Adrenal gland (tissue), 19 donors: ENCODE measurements at places on chromosomes 4 and X. TPM values are rescaled to one million over a fixed set of nuclear protein-coding genes. Genes with fewer than 3 reads are reported as not detected.

DNA sequence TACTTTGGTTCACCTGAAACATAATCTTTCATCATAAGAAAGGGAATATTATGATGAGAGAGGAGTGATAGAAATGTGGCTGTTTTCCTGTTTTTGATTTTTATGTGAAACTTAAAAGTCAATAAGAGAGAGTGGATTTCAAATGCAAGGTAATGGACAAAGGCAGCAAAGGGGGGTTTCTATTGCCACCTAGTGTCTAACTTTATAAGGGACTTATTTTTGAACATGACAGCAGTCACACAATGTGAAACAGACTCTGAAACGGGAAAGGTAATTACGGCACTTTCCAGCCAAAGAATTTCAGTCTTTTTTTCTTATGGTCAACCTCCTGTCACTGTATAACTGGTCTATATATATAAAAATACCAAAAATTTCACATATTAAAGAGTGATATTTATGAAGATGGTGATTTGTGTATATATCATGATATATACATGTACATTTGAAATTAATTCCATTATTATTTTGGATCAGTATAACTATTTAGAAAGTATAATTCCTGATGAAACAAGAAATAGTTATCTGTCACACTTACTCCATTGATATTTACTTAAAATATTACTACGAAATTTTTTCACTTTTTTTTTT, 127.1 kb downstream of the FBXO8 start:
- no peaks in the 10 kb centered on the region for H3K36me3 ChIP-seq
- H3K4me3 ChIP-seq = no peak overlapping the region
- no peak overlapping the region for H3K27ac ChIP-seq
- DNase-seq = no peak

DNA sequence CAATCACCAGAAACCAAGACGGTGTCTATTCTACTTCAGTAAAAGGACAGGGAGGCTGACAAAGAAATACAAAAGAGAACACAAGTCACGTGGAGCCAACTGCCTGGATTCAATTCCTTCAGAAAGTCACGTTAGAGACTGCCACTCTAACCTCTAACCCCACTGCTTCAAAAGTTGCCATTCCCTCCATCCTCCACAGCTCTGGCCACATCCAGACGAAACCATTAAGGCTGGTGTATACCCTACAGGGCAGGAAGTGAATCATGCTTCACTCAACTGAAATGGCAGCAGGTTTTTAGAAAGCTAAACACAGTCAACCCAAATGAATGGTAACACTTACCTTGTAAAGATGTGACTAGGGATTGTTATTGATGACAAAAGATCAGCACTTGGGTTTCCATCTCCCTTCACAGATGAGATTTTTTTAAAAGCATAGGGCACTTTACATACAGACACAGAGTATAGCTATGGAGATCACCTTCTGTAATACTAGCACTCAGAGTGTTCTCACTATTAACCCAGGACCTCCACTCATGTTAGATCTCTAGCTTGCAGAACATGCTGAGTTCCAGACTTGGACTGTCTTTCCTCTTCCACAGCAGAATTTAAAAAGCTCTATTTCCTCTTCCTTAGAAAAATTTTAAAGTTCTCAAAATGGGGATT, 37.4 kb downstream of the MAML3 start:
- no peaks in the 10 kb centered on the region for H3K36me3 ChIP-seq
- H3K27ac ChIP-seq = no peak overlapping the region
- H3K4me1 ChIP-seq = no peaks in the 10 kb centered on the region
- no peak for DNase-seq
- no peak overlapping the region for H3K4me3 ChIP-seq
- H3K27me3 ChIP-seq = no peaks in the 10 kb centered on the region

Gene SPANXA2
- not detected for total RNA-seq

- no peaks in the 10 kb centered on the region for H3K36me3 ChIP-seq
- H3K4me3 ChIP-seq = no peak overlapping the region
- no peaks in the 10 kb centered on the region for H3K4me1 ChIP-seq
- no peak for DNase-seq
- no peak overlapping the region for H3K27ac ChIP-seq
- peaks cover 17% of the 10 kb centered on the region for H3K27me3 ChIP-seq
Observed at GRCh38 chrX:39491548-39492297, 606.0 kb downstream of the BCOR start.

Gene SMR3B
- not detected for total RNA-seq

DNA sequence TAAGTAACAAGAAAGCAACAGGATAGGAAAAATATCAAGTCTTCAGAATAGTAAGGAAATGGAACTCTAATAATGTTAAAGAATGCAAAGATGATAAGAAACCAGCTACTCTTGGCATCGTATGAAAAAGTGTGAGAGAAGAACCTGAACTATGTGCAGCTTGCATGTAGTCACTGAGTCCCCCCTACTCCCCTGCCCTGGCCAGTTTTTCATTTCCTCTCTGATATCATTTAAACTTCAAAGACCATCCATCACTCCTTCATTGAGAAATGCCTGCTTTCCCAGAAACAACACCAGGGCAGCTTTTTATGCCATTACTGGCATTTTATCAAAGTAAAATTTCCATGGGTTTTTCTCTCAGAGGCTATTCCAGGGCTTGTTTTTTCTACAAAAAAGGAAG, 28.1 kb downstream of the INPP4B start:
- no peaks in the 10 kb centered on the region for H3K36me3 ChIP-seq
- no peak overlapping the region for H3K27ac ChIP-seq
- no peaks in the 10 kb centered on the region for H3K27me3 ChIP-seq
- no peak overlapping the region for H3K4me3 ChIP-seq

Gene MAGED4B
- 5.8 TPM for total RNA-seq

Gene SHOX
- total RNA-seq = not detected

Gene CCSER1
- total RNA-seq = 2.3 TPM

Gene DCAF12L2
- total RNA-seq = not detected

- H3K27ac ChIP-seq = no peak overlapping the region
- no peak overlapping the region for H3K4me3 ChIP-seq
- H3K27me3 ChIP-seq = no peaks in the 10 kb centered on the region
- no peak for DNase-seq
Observed at GRCh38 chrX:71615954-71616353, 2.4 kb downstream of the CXCR3 start.

GRCh38 chr4:22413471-22413870, 102.4 kb downstream of the ADGRA3 start:
- H3K4me1 ChIP-seq = no peaks in the 10 kb centered on the region
- no peak overlapping the region for H3K4me3 ChIP-seq
- no peak overlapping the region for H3K27ac ChIP-seq
- no peak for DNase-seq

DNA sequence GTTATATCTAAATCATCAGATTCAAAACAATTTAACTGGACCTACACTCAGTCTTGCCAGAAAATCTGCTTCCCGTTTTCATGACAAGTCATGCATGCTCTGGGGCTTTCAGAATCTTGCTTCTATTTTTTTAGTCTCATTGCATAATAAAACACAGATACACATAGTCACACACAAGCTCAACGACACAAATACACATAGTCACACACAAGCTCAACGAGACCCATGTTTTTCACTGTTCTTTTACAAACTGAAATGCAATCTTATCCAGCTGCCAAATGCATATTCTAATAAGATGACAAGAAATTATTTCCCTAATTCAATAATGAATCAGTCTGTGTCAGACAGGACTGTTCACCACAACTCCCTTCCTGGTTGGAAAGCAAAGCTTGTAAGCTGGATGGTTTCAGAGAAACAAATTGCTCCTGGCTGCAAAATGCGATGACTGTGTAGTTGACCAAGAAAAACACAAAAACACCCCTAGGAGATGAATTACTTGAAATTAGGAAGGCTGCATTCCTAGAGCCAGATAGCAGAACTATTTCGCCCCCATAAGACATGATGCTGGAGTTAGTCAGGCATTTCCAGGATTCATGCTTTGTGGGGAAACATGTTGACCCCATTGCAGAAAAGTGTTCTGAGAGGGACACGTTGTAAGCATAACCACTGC, 208.7 kb downstream of the CHIC2 start:
- no peaks in the 10 kb centered on the region for H3K4me1 ChIP-seq
- H3K36me3 ChIP-seq = no peaks in the 10 kb centered on the region
- no peaks in the 10 kb centered on the region for H3K27me3 ChIP-seq
- peak; percentile 13 for DNase-seq

DNA sequence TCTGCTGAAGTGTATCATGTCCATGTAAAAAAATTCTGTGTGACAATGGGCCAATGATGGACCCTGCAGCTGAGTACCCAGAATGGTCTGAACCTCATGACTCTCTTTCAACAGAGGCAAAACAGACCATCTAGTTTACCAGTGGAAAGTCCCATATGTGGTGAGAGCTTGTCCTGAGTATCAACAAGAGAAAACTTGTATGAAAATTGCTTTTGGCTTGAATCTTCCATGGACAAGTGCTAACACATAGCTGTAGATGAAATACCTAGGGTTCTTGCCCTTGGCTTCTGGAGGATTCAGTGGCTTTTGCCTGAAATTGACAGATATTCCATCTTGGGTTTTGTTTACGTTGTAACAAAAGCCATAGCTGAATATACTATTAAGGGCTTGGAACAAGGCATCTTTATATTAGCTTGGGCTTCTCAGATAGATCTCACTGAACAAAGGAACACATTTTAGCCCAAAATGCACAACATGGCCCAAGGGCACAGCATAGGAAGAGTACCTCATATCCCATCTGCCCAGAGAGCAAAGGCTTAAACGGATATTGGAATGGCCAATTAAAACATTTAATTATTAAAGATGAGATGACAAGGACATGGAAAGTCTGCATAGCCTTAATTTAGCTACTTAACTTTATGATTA, 128.5 kb upstream of the HPGD start:
- no peaks in the 10 kb centered on the region for H3K4me1 ChIP-seq
- no peak overlapping the region for H3K4me3 ChIP-seq
- no peak for DNase-seq
- no peak overlapping the region for H3K27ac ChIP-seq
- no peaks in the 10 kb centered on the region for H3K36me3 ChIP-seq
